Lower lobe of right lung (tissue), 2 donors: ENCODE measurements at places on chromosomes 4 and X. TPM values are rescaled to one million over a fixed set of nuclear protein-coding genes. Genes with fewer than 3 reads are reported as not detected.

PABPC1L2B gene
- not detected for total RNA-seq

- DNase-seq, result no peak
- H3K4me3 ChIP-seq, result no peak overlapping the region
- no peaks in the 10 kb centered on the region for H3K4me1 ChIP-seq
- no peaks in the 10 kb centered on the region for H3K27me3 ChIP-seq
- H3K27ac ChIP-seq, result no peak overlapping the region
- no peaks in the 10 kb centered on the region for H3K36me3 ChIP-seq
Observed at GRCh38 chr4:64539234-64539849, 130.1 kb upstream of the TECRL start.

GRCh38 chr4:76723373-76723772 lies 174.6 kb downstream of the SOWAHB start:
- no peak for DNase-seq
- H3K27me3 ChIP-seq, result no peaks in the 10 kb centered on the region
- peaks cover 15% of the 10 kb centered on the region for H3K4me1 ChIP-seq
- H3K27ac ChIP-seq, result no peak overlapping the region

DNA sequence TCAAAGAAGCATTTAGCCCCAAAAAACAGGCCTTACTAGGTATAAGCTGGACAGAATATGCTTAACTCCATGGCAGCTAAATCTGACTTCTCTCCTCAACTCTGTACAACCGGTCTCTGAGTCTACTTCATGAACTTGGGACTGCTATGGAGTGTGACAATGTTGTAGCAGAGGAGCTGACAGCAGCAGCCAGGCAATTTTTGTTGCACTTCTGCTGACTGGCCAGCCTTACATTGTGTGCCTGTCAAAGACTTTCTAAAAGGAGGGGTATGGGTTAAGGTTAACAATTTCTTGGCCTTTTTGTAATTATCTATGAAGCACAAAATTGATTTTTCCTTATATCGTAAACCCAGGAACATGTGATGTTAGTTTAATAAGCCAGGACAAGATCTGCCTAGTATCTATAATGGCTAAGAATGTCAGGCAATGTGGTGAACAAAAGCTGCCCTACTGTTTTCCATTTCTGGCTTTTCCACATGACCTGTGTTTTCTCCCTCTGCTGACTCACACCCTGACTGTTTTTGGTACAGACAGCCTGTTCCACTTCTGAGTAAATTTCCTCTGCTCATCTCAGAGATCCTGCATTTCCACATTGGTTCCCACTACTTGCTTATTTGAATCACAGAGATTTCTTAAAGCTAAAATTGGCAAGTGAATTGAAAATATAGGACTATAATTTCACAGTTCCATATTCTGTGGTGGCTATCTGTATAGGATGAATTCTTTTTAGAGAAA lies 9.3 kb downstream of the NOX1 start:
- no peaks in the 10 kb centered on the region for H3K4me1 ChIP-seq
- H3K36me3 ChIP-seq, result no peaks in the 10 kb centered on the region
- H3K27ac ChIP-seq, result no peak overlapping the region
- no peaks in the 10 kb centered on the region for H3K27me3 ChIP-seq
- no peak for DNase-seq
